ENCODE measurements at places on chromosomes 5 and 9.

- DNase-seq, result peak; percentile 11
Observed at GRCh38 chr9:97935276-97935675, 2.7 kb downstream of the HEMGN start.

DNA sequence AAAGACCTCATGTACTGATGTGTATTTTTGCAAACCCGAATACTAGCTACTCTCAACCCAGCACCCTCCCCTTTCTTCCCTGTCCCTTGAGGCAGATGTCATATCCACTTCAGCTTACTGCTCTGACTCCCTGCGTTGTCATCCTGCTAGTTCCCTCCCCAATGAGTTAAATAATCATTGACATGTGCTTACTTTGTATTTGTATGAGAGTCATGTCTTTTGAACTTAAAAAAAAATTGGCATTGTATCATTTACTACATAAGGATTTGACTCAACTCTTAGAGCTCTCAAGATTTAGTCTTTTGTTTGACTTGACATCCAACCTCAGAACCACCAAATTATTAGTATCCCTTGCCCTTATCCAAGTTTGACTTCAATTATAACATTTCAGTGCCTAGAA lies 219.7 kb upstream of the TUT7 start:
- no peak for DNase-seq

DNA sequence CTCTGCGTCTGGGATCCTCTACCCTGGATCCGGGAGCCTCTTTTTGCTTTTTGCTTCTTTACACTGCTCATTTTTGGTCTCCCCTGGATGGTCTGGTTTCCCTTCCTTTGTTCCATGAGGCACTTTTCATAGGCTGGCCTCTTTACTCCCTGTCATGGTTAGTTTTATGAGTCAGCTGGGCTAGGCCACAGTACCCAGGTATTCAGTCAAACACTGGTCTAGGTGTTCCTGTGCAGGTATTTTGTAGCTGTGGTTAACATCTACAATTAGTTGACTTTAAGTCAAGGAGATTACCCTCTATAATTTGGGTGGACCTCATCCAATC lies 17.5 kb downstream of the ANKRD33B start:
- no peak for DNase-seq

DNA sequence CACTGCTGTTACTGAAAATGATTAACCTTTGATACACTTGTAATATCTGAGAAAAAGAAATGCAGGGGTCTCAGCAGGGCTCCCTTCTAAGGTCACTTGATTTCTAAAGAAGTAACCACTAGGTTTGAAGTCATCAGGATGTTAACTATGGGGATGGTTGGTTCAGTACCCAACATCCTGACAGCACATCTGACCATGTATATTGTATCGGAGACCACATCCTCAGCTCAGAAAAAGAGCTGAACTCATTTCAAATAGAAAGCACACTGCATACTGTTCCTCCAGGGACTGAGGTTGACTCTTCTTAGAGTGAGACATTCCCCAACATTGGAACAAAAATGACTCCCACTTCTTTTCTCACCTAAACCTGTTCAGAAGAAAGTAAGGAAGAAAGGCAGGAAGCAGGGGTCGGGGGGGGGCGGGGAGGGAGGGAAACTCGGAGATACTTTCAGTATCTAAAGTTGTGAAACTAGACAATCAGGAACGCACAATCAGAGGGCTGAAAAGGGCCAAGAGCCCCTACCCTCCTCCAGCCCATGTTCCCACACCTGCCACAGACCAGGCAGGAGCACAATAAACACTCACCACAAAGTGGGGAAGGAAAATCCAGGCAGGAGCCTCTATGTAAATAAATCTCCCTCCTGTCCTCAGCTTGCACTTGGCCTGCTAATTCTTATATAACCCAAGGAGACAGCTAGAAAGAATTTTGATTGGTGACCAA lies 730 bp upstream of the GZMA start:
- no peak for DNase-seq

DNA sequence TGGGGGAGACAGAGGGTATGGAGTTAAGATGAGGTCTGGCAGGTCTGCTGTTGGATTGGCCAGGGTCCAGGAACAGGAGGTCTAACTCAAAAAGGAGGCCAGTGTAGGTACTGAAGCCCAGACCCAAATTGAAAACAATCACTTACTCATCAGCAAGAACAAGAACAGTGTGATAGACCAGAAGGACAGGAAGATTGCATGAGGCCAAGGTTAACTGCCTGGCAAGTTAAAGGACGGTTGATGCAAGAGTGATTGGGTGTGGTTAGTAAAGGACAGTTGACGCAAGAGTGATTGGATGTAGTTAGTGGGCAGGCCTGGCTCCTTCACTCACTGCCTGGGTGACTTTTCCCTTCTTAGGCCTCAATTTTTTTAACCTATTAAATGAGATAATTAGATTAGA lies 132.6 kb downstream of the PDZD2 start:
- no peak for DNase-seq

DNA sequence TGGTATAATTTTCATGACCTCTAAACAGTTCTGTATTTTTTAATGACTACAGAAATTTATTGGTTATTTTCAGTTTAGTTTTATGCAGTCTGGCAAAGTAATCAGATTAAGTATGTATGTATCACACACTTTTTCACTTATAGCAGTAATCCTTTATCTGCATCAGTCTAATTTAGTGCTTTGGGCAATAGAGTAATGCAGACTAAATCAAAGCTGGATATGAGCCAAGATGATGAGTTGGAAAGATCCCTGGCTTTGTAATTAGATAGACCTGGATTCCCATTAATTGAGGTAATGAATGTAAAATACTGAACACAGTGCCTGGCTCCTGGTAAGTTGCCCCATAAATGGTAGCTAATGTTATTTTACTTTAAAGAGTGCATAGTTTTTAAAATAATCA lies 215.4 kb upstream of the TLX3 start:
- no peak for DNase-seq

DNA sequence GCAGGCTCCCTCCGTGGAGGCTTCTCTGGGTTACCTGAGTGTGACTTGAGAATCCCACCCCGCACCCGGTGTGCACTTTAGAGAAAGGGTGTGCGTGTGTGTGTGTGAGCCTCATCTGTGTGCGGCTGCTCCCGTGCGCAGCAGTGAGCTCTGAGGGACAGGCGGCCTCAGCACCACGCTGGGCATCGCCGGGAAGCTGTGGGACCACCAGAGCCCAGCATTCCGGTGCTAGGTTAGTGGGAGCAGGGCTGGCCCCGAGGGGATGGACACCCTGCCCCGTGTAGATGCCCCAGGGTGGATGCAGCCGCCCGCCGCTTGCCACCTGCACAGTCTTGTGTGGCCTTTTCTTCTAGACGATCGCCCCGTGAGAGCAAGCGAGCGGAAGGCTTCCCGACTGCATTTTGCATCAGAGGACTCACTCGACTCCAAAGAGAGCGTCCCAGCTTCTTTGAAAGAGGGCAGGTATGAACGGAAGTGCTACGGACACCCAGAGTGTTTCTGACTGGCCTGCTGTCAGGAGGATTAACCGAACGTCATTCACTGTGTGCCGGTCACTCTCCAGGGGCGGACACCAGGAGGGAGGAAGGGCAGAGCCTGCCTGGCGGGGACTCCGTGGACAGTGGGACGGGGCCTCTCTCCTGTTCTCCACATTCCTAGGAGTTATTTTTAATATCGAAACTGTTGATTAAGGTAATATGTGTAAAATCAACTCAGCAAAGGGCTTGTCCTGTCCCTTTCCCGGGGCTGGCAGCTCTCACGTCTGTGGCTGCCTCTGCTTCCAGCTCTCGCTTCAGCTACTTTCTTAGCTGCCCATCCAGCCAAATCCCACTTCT lies 12.2 kb downstream of the CEP72 start:
- no peak for DNase-seq

DNA sequence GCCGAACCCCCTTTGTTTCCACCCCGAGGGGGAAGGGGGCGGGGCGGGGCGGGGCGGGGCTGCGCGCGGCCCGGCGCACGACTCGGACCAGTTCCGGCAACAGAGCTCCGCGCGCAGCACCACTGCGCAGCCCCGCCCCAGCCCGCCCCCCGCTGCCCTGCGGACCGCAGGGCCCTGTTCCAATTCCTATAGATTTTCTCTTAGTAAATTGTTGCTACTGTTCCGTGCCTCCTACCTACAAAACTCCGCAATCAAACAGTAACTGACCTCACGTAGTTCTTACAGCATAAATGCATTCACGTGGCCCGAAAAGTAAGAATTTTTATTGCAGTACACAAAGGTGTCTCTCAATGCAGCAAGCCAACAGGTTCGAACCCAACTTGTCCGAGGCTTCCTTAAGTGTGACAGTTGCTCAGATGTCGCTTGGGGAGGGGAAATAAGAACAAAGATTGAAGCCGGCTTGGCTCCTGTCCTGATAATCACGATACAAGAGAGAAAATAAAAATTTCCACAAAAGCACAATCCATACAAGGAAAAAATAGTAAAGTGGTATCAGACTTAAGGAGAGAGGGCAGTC lies 1.2 kb upstream of the RNF38 start:
- DNase-seq, result peak; percentile 84

- no peak for DNase-seq
Observed at GRCh38 chr5:151004499-151004898, 15.9 kb upstream of the GPX3 start.

Data from NCI-H1436 (cell line).